Lower lobe of right lung (tissue), 2 donors: ENCODE measurements at places on chromosomes 3 and 15. TPM values are rescaled to one million over a fixed set of nuclear protein-coding genes. Genes with fewer than 3 reads are reported as not detected.

DNA sequence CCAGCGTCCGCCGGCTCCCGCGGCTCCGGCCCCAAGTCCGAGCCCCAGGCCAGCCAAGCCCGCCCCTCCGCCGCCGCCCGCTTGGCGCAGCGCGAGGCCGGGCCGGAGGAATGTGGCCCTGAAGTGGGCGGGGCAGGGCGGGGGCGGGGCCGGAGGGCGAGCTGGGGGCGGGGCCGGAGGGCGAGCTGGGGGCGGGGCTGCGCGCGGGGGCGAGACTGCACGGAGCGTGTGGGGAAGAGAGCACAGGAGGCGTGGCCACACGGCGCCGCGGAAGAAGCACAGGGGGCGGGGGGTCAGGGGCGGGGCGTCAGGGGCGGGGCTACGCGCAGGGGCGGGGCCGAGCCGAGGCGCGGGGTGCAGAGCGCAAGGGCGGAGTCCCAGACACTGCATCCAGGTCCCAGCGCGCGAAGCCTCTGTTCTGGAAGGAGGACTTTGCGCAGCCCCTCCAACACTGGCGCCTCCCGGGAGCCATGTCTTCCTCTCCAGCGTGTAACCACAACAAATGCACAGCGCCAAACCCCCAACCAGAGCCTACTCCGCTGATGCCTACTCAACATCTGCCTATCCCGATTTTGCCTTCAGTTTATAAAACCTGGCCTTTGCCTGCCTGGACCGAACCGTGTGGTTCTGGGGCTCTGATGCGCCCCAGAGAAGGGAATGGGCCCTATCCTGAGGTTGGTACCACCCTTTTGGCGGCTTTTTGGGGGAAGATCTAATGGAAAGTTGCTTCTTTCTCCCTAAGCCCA, 105.5 kb downstream of the IQSEC1 start:
- peak overlapping the region; percentile 88 for H3K4me3 ChIP-seq
- no peaks in the 10 kb centered on the region for H3K36me3 ChIP-seq
- H3K4me1 ChIP-seq: peaks cover 52% of the 10 kb centered on the region
- peak overlapping the region; percentile 80 for H3K27ac ChIP-seq

DNA sequence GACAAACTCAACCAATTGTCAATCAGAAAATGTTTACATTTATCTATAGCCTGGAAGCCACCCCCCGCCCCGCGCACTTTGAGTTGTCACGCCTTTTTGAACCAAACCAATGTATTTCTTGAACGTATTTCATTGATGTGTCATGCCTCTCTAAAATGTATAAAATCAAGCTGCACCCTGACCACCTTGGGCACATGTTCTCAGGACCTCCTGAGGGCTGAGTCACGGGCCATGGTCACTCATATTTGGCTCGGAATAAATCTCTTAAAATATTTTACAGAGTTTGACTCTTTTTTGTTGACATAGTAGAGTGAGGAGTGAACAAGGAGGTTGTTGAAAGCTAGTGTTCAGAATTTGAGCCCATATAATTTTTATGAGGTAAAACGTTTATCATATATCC, 6.5 kb downstream of the MCTP2 start:
- no peaks in the 10 kb centered on the region for H3K36me3 ChIP-seq
- no peak overlapping the region for H3K4me3 ChIP-seq
- DNase-seq: no peak
- H3K27ac ChIP-seq: no peak overlapping the region
- no peaks in the 10 kb centered on the region for H3K27me3 ChIP-seq
- peaks cover 47% of the 10 kb centered on the region for H3K4me1 ChIP-seq

GRCh38 chr15:67914537-67915460, 75.0 kb upstream of the RNU6-1 start:
- H3K27me3 ChIP-seq: no peaks in the 10 kb centered on the region
- no peak overlapping the region for H3K4me3 ChIP-seq
- no peaks in the 10 kb centered on the region for H3K36me3 ChIP-seq
- peak; percentile 64 for DNase-seq
- H3K27ac ChIP-seq: peak overlapping the region; percentile 75

GRCh38 chr3:13567684-13568514, 19.0 kb downstream of the FBLN2 start:
- no peak overlapping the region for H3K4me3 ChIP-seq
- H3K27me3 ChIP-seq: no peaks in the 10 kb centered on the region
- no peaks in the 10 kb centered on the region for H3K4me1 ChIP-seq

DNA sequence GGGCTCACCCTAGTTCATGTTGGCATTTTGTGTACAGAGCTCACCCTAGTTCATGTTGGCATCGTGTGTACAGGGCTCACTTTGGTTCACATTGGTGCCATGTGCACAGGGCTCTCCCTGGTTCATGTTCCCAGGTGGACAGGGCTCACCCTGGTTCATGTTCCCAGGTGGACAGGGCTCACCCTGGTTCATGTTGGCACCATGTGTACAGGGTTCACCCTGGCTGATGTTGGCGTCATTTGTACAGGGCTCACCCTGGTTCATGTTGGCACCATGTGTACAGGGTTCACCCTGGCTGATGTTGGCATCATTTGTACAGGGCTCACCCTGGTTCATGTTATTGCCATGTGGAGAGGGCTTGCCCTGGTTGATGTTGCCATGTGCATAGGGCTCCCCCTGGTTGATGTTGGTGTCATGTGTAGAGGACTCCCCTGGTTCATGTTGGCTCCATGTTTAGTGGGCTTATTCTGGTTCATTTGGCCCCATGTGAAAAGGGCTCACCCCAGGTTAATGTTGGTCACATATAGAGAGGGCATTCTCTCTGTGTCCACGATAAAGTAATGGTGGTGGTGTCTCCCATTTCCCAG, 31.7 kb upstream of the NR2C2 start:
- H3K36me3 ChIP-seq: peaks cover 50% of the 10 kb centered on the region
- no peak overlapping the region for H3K4me3 ChIP-seq
- no peaks in the 10 kb centered on the region for H3K27me3 ChIP-seq
- H3K4me1 ChIP-seq: peaks cover under 1% of the 10 kb centered on the region
- no peak overlapping the region for H3K27ac ChIP-seq
- no peak for DNase-seq

- DNase-seq: no peak
- H3K36me3 ChIP-seq: no peaks in the 10 kb centered on the region
- peaks cover 6% of the 10 kb centered on the region for H3K4me1 ChIP-seq
These were observed 150.7 kb upstream of the TLE3 start for GRCh38 chr15:70248116-70249025.

Gene DUOX2
- total RNA-seq: 4.0 TPM

Gene RARB
- 5.6 TPM for total RNA-seq
